DMS79 treated with DMSO at 0.1 percent for 48 hours (cell line): ENCODE measurements at places on chromosomes 11 and 22.
A peak's percentile ranks its signal among the peaks of the same experiment; 100 is the strongest.

DNA sequence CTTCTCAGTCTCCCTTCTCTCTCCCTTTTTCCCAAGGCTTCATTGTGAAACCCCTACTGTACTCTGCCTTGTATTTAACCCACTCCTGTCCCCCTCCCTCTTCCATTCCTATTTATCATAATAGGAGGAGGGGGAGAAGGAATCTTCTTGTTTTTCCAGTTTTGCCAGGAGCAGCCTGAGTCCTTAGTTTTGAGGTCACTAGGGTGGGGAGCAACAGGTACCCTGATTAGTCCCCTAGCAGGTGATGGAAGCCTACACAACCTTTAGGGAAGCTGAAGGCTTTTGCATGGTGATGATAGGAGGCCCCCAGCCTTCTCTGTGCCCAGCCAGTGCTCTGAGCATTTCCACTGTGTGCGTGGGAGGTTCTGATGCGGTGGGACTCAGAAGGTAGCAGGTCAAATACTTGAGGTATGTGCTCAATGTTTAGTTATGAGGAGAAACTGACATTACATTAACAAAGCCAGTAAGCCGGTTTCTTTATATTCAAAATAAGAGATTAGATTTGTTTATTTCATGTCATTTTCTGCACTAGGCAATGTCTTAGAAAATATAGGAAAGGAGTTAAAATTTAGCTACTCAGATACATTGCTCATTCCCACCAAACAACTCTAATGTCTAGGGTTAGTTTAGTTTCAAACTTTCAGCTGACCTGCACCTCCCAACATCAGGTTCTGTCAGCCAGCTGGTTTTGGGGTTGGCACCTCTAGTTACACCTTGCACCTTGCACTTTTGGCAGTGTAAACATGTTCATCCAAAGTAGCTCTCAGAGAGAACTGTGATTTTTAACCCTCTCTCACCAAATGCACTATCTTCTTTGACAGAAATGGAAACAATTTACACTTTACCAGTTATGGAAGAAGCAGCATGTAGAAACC lies 26.0 kb downstream of the PARVA start:
- no peak for DNase-seq

GRCh38 chr22:30460147-30460546 lies 11.7 kb downstream of the SEC14L3 start:
- no peak for DNase-seq

- DNase-seq, result no peak
Measured at GRCh38 chr11:83306200-83307080, 20.3 kb upstream of the CCDC90B start.

DNA sequence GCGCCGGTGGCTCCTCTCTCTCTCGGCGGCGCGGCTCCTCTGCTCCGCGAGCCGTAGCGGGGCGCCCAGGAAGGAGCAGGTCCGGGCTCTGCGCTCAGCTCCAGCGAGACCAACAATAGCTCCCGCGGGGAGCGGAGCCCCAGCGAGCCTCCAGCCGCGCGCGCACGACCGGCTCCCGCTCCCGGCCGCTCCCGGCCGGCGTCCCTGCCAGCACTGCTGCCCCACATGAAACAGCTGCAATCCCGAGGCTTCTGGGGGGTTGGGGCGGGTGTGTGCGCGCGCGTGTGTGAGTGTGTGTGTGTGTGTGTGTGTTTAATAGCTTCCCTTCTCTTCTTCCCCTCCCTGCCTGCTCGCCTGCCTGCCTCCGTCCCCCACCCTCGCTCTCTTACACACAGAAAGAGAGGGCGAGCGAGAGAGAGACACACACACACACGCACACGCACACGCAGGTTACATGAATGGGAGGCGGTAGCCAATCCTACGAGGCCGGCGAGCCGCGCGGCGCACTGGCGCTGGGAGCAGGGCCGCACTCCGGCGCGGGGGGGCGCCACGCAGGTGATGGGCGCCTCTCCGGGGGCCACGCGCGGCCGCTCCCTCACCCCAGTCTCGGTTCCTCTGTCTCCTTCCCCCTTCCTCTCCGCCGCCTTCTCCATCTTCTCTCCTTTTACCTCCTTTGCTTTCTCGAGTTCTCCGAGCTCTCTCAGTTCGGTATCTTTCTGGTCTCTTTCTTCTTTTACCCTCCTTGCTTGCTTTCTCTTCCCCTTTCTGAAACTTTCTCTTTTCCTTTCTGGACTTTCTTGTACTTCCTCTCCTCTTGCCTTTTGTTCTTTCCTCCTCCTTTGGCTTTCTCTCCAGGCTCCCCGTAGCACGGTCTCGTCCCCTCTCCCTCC lies at the start of gene TENM4:
Gene TENM4 (minus strand): TSS at position 460 of the 890 bp plus-strand sequence. CDS start 371,086 bp downstream, outside the sequence.
- DNase-seq, result peak; percentile 36

GRCh38 chr11:130472434-130472961 lies 24.1 kb downstream of the ADAMTS15 start:
- no peak for DNase-seq

DNA sequence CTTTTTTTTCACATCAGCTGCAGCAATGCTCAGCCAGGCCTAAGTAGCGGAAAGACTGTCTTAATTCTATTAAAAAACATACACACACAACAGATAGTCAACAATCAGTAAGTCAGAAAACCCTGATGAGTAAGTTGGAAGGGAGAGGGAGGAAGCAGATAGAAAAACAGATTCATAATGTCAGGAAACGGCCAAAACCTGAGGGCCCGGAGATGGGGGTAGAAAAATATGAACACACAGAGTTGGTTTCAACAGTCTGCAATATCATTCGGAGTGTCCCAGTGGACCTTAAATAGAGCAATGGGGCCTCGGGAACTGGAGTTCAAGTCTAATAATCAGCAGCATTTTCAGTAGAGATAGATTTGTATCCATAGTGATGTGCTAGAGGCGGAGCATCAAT lies 14.8 kb downstream of the LRRC55 start:
- no peak for DNase-seq

DNA sequence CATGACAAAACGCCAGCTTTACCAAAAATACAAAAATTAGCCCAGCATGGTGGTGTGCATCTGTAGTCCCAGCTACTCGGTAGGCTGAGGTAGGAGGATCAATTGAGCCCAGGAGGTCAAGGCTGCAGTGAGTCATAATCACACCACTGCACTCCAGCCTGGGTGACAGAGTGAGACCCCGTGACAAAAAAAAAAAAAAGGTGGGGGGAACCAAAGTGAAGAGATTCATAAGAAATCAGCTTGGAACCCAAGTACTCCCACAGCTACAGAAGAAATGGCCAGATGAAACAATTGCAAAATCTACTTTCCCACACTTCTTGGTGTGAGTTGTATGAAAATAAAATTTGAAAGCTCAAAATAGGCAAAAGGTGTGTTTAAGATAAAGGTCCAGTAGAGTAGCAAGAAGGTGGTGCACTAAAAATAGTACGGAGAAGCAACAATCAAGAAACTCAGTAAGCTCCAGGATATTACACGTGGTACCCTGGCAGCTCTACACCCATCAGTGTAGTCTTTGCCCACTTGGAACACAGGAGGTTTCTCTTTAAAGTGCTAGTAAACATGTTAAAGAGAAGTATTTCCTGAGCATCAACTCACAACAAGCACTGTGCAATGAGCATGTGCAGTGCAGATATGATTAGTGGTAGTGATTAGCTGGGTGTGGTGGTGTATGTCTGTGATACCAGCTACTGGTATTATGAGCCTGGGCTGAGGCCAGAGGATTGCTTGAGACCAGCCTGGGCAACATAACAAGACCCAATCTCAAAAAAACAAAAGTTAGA lies 5.3 kb downstream of the HARBI1 start:
- DNase-seq, result no peak

DNA sequence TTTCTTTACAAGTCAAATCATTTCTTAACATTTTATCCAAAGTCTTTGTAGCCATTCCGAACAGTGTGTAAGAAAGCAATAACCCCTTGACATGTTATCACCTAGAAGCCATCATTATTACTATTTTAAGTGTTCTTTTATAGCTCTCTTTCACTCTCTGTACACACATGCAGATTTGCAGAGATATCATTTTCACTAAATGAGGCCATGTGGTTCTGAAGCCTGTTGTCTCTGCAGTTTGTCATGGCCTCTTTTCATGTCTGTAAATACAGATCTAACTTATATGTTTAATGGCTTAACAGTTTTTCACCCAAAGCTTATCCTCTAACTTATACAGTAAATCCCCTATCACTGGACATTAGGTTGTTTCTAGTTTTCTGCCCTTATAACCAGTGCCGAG lies 166.8 kb downstream of the MYO18B start:
- no peak for DNase-seq

DNA sequence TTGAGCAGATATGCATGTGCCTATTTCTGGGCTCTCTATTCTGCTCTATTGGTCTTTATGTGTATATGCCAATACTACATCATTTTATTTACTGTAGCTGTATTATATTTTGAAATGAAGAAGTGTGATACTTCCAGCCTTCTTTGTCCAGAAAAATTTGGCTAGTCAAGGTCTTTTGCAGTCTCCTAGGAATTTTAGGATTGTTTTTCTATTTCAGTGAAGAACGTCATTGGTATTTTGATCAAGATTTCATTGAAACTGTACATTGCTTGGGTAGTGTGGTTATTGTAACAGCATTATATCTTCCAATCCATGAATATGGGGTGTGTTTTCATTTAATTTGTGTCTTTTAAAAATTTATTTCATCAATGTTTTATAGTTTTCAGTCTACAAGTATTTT lies 400.3 kb downstream of the AASDHPPT start:
- DNase-seq, result no peak

DNA sequence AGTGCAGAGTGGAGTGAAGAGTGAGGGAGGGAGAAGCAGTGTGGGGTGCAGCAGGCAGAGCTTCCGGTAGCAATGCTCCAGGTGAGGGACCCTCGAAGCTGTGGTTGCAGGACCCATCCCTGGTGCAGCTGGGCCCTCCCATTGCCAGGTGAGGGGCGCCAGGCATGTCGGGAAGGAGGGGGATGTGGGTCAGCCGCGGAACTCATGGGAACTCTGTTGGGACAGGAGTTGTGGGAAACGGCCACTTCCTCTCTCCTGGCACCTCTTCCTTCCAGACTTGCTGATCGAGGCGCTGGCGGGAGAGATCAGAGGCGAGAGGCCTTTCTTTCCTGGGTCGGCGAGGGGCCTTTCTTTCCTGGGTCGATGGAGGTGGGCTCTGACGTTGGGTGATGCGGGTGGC lies 48.5 kb downstream of the TPCN2 start:
- no peak for DNase-seq

DNA sequence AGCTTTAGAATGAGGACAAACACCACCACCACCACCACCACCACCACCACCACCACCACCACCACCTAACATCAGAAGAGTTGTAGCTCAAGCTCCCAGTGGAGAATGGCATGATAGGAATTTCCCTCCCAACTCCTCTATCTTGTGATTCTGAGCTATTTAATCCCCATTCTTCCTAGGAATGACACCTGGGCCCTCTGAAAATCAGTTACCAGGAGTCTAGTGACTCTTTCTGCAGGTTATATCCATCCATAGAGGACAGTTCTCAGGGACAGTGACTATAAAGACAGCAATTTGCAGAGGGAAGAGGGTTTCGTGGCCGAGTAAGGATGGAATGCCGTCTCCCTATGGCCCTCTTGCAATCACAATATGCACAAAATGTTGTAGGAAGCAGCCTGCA lies 27.8 kb downstream of the MYH9 start:
- no peak for DNase-seq

GRCh38 chr11:94856443-94856842 lies 88.3 kb downstream of the AMOTL1 start:
- no peak for DNase-seq

- DNase-seq, result no peak
Measured at GRCh38 chr11:120208777-120209176, 2.1 kb upstream of the OAF start.

- DNase-seq, result no peak
Measured at GRCh38 chr11:120578596-120579154, 67.1 kb downstream of the GRIK4 start.

GRCh38 chr22:47567126-47568090 lies 805.0 kb downstream of the TBC1D22A start:
- no peak for DNase-seq

DNA sequence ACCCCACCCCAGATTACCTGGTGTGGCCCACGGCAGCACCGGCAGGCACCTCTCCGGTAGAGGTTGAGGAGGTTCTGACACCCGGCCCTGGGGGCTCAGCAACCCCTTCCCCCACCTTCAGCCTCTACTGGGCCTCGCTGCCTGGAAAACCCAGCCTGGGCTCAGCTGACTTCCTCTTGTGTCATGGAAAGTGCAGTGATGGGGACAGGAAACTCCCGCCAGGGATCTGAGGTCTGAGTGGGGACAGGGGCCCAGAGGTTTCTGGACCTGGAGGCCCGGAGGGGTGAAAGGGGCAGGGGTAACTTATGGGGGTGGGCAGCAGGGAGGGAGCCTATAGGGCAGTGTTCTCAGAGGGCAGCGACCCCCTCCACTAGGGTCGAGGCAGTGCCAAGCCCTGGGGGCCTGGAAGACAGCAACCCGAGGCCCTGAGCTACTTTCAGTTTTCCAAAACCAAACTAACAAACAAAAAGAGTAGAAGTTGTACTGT lies 10.0 kb upstream of the CD5 start:
- no peak for DNase-seq

GRCh38 chr11:44110231-44110679 lies 14.8 kb downstream of the EXT2 start:
- DNase-seq, result no peak
